Smooth muscle cell of the brain vasculature (primary cell): ENCODE measurements at places on chromosomes 2 and 18.

GRCh38 chr2:128444816-128445522 is 126.3 kb upstream of the HS6ST1 start:
- no peak for DNase-seq

- DNase-seq = no peak
These were observed 16.8 kb upstream of the ITM2C start for GRCh38 chr2:230847883-230848388.

GRCh38 chr2:239253264-239253663 is 147.6 kb downstream of the HDAC4 start:
- no peak for DNase-seq

GRCh38 chr2:46164529-46165301 is 132.5 kb upstream of the EPAS1 start:
- peak; percentile 57 for DNase-seq

GRCh38 chr2:200378652-200379290 is 72.3 kb downstream of the SPATS2L start:
- DNase-seq = no peak

GRCh38 chr2:162037028-162037795 is 36.8 kb downstream of the DPP4 start:
- DNase-seq = no peak

DNA sequence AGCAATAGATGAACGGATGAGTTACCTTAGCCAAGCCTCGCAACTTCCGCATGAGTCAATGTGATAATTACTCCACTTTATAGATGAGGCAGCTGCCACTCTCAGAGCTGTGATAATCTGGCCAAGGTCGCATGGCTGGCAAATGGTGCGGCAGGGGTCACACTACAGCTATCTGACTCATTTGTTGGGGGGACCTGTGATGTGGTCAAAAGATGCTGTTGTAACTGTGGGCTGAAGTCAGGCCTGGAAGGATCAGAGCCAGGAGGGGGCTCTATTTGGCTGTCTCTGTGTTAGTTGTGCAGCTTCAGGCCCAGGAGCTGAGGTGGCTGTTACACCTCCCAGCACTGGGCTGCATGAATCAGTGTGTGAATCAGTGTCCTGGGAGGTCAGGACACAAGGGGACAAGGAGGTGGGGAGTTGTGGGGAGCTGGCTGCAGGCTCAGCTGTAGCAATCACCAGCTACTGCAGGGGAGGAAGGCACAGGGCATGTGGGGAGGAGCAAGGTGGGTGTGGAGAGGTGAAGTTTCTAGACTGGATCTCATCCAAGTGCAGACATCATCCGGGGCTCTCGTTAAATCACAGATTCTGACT is 33.1 kb downstream of the NGEF start:
- no peak for DNase-seq

- no peak for DNase-seq
These were observed 184.3 kb downstream of the CYRIA start for GRCh38 chr2:16481351-16481750.

DNA sequence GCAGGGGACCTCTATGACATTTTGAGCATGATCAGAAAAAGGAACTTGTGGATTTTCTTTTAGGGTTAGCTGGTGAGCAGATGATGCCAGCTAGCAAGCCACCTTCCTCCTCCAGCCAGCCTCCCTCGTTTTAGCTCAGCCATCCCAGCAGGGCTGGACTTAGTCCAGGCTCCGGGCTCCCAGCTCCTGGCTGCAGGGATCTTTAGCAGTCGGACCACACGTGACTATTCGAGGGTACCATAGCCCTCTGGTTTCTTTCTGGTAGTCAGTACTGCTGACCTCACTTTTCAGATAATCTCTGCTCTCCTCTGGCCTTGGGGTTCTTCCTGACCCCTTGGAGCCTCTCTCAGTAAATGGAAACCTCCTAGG is 31.8 kb downstream of the NCK2 start:
- no peak for DNase-seq

DNA sequence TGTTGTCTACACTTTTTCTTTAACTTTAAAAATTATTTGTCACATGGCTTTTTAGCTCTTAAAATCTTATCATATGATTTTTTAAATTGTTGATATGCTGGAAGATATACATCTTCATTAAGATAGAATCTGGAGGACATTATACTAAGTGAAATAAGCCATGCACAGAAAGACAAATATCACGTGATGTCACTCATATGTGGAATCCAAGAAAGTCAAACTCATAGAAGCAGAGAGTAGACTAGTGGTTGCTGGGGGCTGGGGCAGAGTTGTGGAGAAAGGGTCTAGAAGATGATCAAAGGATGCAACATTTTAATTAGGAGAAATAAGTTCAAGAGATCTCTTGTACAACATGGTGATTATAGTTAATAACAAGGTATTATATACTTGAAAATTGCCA is 280.9 kb downstream of the GULP1 start:
- DNase-seq = no peak

- peak; percentile 94 for DNase-seq
These were observed 70.9 kb upstream of the ST6GAL2 start for GRCh38 chr2:106956879-106957278.

GRCh38 chr18:79405019-79405780 is 9.5 kb downstream of the NFATC1 start:
- DNase-seq = no peak

DNA sequence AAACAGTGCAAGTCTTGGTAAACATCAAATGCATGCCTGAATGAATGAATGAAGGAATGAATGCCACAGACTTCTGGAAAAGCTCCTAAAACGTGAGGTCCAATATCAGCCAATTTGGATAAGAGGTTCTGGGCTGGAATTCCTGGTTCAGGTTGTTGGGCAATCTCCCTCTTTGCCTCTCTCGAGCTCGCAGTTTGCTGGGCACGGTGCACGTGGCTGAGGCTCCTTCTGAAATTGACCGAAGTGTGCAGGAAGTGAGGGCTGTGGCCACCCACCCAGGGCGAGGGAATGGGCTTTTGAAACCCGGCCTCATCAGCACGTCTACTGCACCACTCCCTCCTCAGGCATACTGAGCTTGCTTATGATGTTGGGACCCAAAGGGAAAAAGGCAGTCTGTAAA is 288.8 kb upstream of the HS6ST1 start:
- DNase-seq = no peak

GRCh38 chr2:159613651-159614285 is 2.6 kb downstream of the BAZ2B start:
- DNase-seq = no peak

GRCh38 chr2:10497797-10498251 is 49.7 kb upstream of the ODC1 start:
- no peak for DNase-seq

DNA sequence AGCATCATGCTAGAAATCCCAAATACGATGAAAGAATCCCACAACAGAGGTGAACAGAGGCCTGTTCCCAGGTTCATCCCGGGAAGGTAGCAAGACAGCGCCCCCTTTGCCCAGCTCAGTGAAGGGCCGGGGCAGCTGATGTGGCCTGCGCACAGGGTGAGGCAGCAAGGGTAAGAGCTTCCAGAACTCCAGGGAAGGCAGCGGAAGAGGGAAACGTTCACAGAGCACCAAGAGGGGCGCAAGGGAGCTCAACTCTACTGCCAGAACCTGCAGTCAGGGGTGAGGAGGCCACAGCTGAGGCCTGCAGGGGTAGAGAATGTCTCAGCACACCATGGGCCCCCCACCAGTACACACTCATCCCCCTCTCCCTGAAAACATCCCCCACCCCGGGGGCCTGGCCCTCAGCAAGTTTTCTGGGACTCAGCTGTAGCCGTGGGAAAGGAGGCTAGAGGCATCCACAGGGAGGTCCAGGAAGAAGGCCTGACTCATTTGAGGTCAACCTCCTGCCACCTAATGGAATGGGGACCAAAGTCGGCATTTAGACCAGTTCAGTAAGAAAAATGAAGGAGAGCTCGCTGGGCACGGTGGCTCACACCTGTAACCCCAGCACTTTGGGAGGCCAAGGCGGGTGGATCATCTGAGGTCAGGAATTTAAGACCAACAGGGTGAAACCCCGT is 95.6 kb upstream of the ASAP2 start:
- DNase-seq = peak; percentile 68

- no peak for DNase-seq
These were observed 14.4 kb upstream of the SMIM21 start for GRCh38 chr18:75441896-75442295.

GRCh38 chr18:36831139-36831538 is 2.2 kb downstream of the KIAA1328 start:
- DNase-seq = no peak

DNA sequence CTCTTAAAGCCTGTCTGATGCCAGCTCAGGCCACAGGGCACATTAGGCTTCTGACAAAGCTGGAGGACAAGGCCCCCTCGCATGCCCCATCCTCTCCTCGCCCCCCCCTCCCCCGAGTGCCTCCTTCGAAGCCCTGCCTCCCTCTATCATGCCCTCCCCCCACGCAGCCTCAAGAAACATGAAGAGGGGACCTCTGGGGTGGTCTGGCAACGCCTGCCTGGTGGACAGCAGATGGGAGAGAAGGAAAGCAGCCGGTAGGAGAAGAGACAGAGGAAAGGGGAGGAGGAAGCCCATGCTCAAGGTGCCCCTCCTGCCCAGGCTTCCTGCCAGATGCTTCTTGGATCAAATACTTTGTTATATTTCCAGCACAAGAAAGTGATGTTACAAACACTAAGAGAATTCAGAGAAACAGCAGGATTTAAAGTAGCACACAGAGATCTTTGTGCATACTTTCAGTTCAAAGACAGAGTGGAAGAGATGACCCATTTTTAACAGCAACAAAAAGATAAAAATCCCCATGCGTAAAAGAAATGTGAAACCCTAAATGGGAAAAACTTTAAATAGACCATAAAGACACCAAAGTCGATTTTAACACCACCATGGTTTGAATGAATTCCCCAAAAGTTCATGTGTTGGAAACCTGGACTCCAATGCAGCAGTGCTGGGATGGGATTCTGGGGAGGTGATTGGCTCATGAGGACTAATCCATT is 19.0 kb downstream of the BOK start:
- DNase-seq = peak; percentile 49

DNA sequence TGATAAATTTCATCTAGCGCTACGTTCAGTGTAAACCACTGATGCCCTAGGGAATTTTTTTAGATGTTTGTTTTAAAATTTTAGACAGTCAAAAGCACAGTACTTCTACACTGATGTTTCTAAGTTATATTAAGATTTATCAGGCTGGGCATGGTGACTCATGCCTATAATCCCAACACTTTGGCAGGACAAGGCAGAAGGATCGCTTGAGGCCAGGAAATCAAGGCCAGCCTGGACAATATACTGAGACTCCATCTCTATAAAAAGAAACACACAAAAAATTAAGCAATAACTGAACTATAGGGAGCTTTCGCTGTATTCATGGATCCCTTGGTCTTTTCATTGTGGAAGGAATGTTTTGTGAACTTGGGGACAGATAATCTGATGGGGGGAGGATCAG is 50.6 kb upstream of the MAPRE2 start:
- DNase-seq = no peak

DNA sequence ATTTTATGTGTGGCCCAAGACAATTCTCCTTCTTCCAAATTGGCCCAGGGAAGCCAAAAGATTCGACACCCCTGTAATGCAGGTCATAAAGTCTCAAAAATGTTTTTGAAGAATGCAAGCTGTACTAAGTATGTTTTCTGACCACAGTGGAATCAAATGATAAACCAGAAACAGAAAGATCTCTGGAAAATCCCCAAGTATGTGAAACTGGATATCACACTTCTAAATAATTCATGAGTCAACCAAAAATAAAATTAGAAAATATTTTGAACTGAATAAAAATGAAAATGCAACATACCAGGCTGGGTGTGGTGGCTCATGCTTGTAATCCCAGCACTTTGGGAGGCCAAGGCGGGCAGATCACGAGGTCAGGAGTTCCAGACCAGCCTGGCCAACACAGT is 34.1 kb upstream of the UBE2F start:
- no peak for DNase-seq

DNA sequence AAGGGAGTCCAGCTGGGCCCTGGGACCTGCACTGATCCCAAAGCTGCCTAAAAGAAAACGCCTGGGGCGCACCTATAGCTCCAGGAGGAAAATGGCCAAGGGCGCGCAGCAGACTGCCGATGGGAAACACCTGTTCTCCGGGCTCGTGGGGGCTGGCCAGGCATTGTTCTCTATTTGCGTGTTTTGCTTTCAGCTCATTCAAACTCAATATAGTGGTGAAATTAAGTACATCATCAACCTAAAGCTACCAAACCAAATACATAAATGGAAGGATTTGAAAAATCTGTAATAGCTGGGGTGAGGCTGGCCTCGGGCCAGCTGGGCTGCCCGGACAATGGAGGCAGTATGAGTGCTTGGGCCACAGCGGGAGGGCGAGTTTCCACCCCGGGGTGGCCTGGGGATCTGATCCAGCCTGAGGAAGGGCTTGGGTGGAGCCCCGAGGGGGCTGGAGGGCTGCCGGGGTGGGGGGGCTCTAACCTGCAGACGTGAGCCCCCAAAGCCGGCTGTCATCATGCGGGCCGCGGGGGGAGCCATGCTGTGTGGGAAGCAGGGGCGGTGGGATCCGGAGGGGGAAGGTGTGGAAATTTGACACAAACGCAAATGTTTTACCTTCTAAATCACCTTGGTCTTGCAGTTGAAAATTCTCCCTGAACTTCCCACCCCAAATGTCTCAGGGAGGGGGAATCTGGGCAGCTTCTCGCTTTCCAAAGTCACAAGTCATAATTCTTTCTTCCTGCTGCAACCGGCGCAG is 77.6 kb downstream of the ASB1 start:
- no peak for DNase-seq

DNA sequence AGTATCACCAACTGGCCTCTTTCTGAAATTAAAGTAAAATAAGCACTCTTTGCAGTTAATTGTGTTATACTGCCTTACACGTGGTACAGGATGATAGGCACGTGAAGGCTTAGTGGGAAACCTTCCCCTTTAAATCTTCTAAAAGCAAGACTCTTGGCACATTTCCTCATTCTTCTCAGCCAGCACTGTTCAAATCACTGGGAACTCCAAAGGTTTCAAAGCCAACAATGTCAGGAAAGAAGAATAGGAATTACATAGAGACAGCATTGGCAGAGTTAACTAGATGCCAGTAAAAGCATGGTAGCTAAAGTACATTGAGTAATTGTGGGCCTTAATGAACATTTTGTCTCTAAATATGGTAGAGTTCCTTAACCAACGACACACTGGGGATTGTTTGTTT is 96.4 kb downstream of the DTNA start:
- DNase-seq = no peak

GRCh38 chr2:203596183-203596582 is 61.1 kb upstream of the RAPH1 start:
- no peak for DNase-seq

- DNase-seq = no peak
These were observed 6.7 kb downstream of the WDCP start for GRCh38 chr2:24040511-24040910.
